ENCODE measurements at places on chromosomes 16 and 17. TPM values are rescaled to one million over a fixed set of nuclear protein-coding genes. Genes with fewer than 3 reads are reported as not detected.

Gene TBC1D3H
- total RNA-seq: not detected

GRCh38 chr17:39107973-39108372 is 43.5 kb downstream of the PLXDC1 start:
- H3K27me3 ChIP-seq: peaks cover 5% of the 10 kb centered on the region
- no peaks in the 10 kb centered on the region for H3K36me3 ChIP-seq
- DNase-seq: no peak
- H3K4me1 ChIP-seq: no peaks in the 10 kb centered on the region

DNA sequence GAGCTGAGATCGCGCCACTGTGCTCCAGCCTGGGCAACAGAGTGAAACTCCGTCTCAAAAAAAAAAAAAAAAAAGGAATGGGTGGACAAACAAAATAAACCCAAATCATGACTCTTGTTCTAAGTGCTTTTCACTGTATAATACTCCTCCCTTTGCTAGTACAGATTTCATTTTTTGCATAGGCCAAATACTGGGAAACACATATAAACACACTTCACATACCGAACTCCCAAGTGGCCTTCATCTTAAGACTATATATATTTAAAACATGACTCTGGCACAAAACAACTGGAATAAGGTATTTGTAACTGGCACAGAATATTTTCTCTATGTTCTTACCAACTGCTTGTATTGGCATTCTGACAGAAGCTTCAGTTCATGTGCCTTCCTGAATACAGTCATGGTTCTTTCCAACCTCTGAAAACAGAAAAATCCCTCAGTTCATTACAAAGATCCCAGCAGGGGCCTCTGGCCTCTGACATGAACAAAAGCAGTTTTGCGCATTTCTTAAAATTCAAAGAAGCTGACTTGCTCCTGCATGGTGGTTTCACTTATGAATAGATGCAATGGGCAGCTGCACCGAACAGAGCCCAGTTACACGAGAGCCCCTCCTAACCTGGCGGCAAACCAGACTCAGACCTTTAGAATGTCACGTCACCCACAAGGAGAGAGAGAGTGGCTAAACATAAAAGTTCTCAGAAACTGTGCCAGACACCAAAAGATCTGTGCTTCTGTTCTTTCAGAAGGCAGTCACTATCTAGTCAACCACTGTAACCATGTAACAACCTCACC is 19.1 kb upstream of the COPRS start:
- peak overlapping the region; percentile 90 for H3K27ac ChIP-seq
- H3K27me3 ChIP-seq: no peaks in the 10 kb centered on the region
- no peak overlapping the region for H3K4me3 ChIP-seq
- peaks cover 9% of the 10 kb centered on the region for H3K4me1 ChIP-seq

GRCh38 chr17:81252326-81252986 is 13.3 kb downstream of the NDUFAF8 start:
- peaks cover 2% of the 10 kb centered on the region for H3K4me1 ChIP-seq
- H3K27me3 ChIP-seq: no peaks in the 10 kb centered on the region
- no peak overlapping the region for H3K4me3 ChIP-seq
- no peak overlapping the region for H3K27ac ChIP-seq

GRCh38 chr16:55291847-55292246 is 32.2 kb upstream of the IRX6 start:
- no peaks in the 10 kb centered on the region for H3K27me3 ChIP-seq
- H3K27ac ChIP-seq: no peak overlapping the region
- no peaks in the 10 kb centered on the region for H3K36me3 ChIP-seq
- no peak for DNase-seq
- H3K4me3 ChIP-seq: no peak overlapping the region

DNA sequence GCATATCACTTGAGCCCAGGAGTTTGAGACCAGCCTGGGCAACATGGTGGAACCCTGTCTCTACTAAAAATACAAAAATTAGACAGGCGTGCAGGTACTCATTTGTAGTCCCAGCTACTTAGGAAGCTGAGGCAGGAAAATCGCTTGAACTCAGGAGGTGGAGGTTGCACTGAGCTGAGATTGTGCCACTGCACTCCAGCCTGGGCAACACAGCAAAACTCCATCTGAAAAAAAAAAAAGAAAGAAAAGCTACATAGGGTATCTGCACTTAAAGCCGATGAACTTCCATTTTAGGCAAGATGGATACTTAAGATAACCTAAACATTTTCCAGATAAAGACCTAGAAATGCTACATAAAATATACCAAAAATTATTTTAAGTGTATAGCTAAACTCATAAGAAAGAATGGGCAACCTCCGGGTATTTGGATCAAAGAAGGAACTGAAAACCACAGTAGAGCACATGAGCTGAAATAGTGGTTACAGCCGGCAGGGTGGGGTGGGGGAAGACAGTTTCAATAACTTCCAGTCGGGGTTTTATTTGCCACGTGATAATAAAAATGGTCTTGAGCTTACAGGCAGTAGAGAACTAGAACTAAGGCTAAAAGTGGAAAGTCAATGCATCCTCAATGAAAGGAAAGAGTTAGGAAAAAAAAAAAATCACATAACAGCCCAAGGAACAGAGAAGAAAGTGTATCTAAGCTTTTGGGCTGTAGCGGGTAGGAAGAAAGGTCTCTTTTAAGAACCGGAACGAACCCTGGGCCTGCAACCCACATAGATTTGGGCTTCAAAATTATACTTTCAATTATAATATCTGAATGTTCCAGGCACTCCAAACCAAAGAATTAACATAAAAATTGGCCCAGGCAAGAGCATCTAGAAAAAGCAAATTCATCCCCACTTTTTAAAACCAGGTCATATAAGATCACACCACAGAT is 53.1 kb downstream of the CFDP1 start:
- peaks cover 65% of the 10 kb centered on the region for H3K36me3 ChIP-seq
- H3K4me1 ChIP-seq: peaks cover 38% of the 10 kb centered on the region
- H3K4me3 ChIP-seq: peak overlapping the region; percentile 38
- peak overlapping the region; percentile 50 for H3K27ac ChIP-seq
- peak; percentile 45 for DNase-seq
